ENCODE measurements at places on chromosomes 4 and X.
A peak's percentile ranks its signal among the peaks of the same experiment; 100 is the strongest.

- DNase-seq: no peak
Measured at GRCh38 chr4:94358101-94358500, 15.5 kb upstream of the HPGDS start.

- DNase-seq: no peak
Measured at GRCh38 chr4:1991087-1991486, 17.7 kb downstream of the NELFA start.

DNA sequence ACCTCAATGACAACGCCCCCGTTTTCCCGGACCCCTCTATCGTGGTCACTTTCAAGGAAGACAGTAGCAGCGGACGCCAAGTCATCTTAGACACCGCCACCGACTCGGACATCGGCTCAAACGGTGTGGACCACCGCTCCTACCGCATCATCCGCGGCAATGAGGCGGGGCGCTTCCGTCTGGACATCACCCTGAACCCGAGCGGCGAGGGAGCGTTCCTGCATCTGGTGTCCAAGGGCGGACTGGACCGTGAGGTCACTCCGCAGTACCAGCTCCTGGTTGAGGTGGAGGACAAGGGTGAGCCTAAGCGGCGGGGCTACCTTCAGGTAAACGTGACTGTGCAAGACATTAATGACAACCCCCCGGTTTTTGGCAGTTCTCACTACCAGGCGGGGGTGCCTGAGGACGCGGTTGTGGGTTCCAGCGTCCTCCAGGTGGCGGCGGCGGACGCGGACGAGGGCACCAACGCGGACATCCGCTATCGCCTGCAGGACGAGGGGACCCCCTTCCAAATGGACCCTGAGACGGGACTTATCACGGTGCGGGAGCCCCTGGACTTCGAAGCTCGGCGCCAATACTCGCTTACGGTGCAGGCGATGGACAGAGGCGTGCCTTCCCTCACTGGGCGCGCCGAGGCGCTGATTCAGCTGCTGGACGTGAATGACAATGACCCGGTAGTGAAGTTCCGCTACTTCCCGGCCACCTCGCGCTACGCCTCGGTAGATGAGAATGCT is 2.2 kb downstream of the FAT4 start:
- DNase-seq: no peak

- DNase-seq: no peak
Measured at GRCh38 chrX:53704294-53704693, 17.8 kb upstream of the HUWE1 start.

GRCh38 chrX:3295731-3296130 is 50.7 kb downstream of the MXRA5 start:
- no peak for DNase-seq

DNA sequence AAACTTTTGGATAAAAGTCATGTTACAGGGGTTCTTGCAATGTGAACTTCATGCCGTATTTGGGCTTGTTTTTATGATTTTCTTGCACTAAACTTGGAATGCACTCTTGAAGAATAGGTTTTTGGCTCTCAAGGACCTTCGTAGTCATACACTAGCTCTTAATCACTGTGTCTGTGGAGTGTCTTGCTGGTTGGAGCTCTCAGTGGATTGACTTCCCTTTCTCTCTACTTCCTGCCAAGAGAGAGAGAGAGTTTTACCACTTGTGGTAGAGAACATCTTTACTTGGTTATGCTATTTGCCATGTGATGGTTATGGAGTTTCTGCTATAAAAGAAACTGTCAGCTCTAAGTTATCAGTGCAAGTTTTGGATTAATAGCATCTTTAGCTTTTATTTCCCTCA is 112.4 kb downstream of the BMPR1B start:
- DNase-seq: no peak

DNA sequence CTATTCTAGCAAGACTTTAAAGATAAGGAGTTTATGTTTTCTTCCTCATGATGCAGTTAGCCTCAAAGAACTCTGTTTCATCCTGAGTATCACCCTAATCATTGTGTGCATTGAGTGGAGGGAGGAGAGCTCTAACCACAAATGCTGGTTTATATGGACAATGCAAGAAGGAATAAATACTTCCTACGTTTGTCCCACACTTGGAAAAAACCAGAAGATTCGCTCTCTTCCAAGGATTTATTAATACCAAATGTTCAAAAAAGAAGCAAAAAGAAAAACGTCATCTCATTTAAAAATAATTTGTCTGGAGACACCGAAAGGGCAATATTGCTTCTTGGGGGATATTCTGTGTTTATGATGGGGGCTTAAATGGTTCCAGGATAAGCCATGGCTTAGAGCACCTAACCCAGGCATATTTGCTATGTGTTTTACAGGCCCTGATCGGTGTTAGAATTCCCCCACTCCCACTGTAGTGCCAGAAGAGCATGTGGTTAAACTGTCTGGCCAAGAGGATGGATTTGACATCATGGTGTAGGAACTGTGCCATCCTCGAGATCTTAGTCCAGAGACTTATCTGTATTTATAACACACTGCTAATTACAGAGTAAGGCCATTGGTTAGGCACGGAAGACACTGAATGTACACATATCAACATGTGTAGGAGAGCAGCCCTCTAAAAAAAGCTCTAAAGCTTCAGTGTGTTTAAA is 227.2 kb downstream of the ANK2 start:
- no peak for DNase-seq

- no peak for DNase-seq
Measured at GRCh38 chrX:11954176-11954575, 184.1 kb upstream of the FRMPD4 start.

- DNase-seq: no peak
Measured at GRCh38 chrX:149298111-149298510, 207.0 kb downstream of the IDS start.

DNA sequence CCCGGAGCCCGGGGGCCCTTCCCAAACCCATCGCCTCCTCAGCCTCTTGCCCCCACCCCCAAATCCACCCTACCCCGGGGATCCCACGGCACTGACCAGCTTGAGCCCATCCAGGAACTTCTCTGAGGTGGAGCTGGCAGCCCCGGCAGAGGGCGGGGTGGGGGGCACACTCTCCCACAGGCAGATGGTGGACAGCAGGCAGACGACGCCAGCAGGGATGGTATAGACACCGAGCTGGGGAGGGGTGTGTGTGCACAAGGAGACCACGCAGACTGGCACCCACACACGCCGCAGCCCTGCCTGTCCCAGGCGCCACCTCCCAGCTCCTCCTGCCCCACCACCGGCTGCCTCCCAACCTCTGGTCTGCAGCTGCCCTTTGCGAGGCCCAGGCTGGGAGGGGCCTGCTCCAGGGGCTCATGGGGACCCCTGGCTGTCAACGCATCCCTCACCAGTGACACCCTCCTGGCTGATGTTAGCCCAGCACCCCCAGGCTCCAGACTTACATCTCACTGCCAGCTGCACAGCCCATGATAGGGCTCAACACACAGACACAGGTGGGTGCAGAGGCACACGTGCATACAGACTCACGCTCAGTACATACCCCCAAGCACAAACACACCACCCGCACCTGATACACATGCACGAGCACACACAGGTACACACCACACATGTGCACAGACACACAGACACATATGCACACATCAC is 4.2 kb downstream of the SLC49A3 start:
- DNase-seq: no peak

- DNase-seq: no peak
Measured at GRCh38 chrX:51496501-51497291, at the start of gene NUDT11. NUDT11 (minus strand) TSS chrX:51496592; CDS start chrX:51496444, 148 bp downstream.

DNA sequence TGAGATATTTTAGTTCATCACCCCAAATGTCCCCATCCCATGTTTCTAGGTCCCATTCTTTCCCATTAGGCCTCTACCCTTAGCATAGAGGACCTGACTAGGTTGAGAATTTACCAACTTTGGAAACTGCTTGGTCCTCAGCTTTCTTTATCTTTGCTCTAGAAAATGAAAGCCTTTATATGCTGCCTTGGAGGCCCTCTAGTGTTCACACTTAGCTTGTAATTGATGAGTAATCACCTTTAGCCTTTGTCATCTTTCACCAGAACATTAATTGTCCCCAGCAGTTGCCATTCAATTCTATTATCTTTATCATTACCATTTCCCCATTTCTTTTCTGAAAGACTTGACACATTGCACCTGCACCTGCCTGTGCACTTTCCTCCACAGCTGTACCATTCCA is 589.2 kb upstream of the NR3C2 start:
- DNase-seq: no peak

GRCh38 chr4:73045879-73046278 is 23.6 kb downstream of the COX18 start:
- DNase-seq: no peak

DNA sequence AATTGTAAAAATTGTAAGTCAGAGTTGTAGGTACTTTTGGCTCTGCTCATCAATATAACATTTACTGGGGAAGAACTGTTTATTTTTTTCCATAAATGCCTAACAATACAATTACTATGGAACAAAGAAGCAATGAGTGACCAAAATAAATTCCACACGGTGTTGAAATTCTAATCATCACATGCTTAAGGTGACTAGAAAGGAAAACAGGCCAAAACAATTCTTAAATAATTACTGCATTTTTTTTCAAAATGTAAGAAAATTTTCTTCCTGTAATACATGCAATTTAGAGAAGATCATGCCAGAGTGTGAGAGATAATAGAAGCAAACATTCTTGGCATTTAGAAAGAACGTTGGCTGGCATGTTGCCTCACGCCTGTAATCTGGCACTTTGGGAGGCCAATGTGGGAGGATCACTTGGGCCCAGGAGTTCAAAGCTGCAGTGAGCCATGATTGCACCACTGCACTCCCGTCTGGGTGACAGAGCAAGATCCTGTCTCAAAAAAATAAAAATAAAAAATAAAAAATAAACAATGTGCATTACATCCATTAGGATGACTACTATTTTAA is 22.5 kb downstream of the C4orf46 start:
- DNase-seq: no peak

- DNase-seq: no peak
Measured at GRCh38 chrX:110172215-110172614, 145.7 kb downstream of the AMMECR1 start.

DNA sequence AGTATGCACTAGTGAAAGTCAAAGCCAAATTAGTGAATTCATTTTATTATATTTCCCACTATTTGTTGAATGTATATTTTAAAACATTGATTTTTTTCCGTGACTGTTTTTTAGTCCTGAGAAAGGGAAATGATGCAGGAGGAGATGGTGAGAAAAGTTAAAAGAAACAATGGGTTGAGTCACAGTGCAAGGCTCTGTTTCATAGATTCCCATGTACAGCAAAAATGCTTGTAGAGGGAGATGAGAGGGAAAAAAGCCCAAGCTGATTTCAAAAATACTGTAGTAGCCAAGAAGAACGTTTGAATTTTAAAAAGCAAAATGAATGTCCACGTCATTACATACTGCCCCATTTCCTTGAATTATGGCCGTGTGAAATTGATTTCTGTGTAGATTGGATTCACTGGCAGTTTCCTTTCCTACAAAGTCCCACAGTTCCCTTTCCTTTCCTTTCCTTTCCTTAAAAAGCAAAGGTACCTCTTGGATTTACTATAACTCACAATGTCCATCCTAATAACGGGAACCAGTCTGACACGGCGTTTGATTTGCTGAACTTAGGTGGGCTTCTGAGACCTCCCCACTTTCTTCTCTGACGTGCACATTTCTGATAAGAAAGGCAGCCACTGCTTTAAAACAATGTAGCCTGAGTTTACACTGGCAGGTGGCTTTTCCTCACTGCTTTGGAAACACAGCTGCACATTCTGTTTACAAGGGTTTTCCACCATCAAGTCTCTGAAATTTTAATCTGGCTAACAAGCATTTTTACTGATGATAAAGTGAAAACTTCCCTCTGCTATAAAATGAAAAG is 63.7 kb downstream of the SPCS3 start:
- DNase-seq: no peak

- no peak for DNase-seq
Measured at GRCh38 chrX:64093761-64094160, 111.7 kb downstream of the AMER1 start.

- DNase-seq: peak; percentile 31
Measured at GRCh38 chr4:26356081-26356501, 35.3 kb downstream of the RBPJ start.

GRCh38 chr4:118206627-118207026 is 146.2 kb downstream of the PRSS12 start:
- no peak for DNase-seq

GRCh38 chrX:110395877-110396276 is 37.2 kb downstream of the RTL9 start:
- no peak for DNase-seq

DNA sequence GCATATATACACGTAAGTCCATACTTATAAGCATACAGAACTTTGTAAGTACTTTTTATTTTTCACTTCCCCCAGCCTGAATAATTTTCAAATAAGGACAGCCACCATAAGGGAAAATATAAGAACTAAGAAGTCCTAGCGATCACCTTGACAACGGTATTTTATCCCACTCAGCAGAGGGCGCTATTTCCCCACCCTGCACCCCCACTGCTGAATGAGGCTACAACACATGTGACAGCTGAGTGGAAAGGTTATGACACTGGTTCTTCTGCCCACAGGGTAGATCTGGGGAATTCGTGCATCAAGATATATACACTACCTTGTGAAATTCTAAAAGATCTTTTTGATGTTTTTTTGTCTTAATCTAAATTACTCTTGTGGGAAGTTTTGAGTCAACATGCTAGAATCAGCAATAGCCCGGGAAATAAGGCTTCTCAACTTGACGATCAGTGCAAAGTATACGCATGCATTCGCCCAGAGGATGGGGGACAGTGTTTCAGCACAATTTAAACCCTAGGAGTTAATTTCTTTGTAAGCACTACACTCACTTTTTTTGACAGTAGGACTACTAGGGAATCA is 151.5 kb downstream of the CORIN start:
- no peak for DNase-seq

- no peak for DNase-seq
Measured at GRCh38 chr4:7989654-7990053, 50.0 kb upstream of the AFAP1 start.

DNA sequence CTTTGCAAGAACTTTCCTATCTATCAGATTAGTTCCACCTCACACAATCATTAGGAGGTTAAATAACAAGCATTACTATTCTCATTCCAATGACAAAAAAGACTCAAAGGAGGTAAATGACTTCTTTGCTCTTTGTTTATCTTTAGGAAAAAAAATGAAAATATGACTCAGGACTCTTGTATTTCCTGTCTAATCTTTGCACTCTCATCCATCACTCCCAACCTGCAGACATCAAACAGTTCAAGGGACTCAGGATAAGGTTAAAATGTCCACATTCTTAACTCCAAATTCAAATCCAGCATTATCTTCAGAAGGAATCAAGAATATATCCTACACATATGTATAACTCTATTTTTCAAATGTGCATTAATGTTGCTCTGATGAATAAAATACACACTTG is 139.6 kb downstream of the UNC5C start:
- DNase-seq: no peak

GRCh38 chrX:153934762-153935325 is at the start of gene NAA10:
NAA10 (minus strand) TSS chrX:153935037; CDS start chrX:153934904, 133 bp downstream.
- DNase-seq: peak; percentile 24

- DNase-seq: no peak
Measured at GRCh38 chr4:123976285-123976684, 579.7 kb downstream of the SPRY1 start.

GRCh38 chr4:185702147-185702663 is 109.8 kb downstream of the SORBS2 start:
- DNase-seq: no peak

- no peak for DNase-seq
Measured at GRCh38 chr4:26837993-26838842, 22.4 kb upstream of the STIM2 start.

- DNase-seq: no peak
Measured at GRCh38 chrX:35276115-35276514, 333.5 kb downstream of the FAM47B start.

Measured in GF-D8 (cell line).